ENCODE measurements at places on chromosomes 2 and 18. TPM values are rescaled to one million over a fixed set of nuclear protein-coding genes. Genes with fewer than 3 reads are reported as not detected.

MERTK gene
- total RNA-seq = 2.3 TPM

MBOAT2 gene
- total RNA-seq = 99.3 TPM

UBXN2A gene
- total RNA-seq = 12.7 TPM

TMEM185B gene
- total RNA-seq = 24.2 TPM

RGPD8 gene
- total RNA-seq = 0.88 TPM

SERPINE2 gene
- total RNA-seq = 59.4 TPM

TFCP2L1 gene
- 12.9 TPM for total RNA-seq

NPHP1 gene
- 4.1 TPM for total RNA-seq

MAP2 gene
- total RNA-seq = 5.6 TPM

BOLL gene
- not detected for total RNA-seq

SLC23A3 gene
- 0.28 TPM for total RNA-seq

GPAT2 gene
- total RNA-seq = 0.63 TPM

PLGLB1 gene
- total RNA-seq = not detected

MCM6 gene
- 33.1 TPM for total RNA-seq

PDE11A gene
- not detected for total RNA-seq

PSMA8 gene
- not detected for total RNA-seq

Measured in airway epithelial cell (primary cell).